AG04449 (cell line): ENCODE measurements at places on chromosomes 7 and 10.

GRCh38 chr7:134782121-134782623 is 2.7 kb downstream of the CALD1 start:
- DNase-seq: no peak

DNA sequence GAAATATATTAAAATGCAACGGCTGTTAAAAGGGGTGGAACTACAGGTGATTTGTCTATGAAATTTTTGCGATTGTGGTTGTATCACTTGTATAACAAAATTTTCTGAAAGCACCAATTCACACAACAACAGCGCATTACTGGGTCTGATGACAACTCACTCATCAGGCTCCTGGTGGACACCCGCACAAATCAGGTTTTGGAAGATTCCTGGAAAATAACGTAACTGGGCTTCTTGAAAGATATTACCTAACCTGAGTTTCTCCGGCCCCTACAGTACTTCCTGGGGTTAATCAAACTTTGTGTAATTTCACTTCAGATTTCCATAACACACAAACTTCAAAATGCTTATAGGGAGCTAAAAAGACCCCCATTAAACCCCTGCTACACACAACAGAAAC is 7.6 kb downstream of the SNX8 start:
- no peak for DNase-seq

GRCh38 chr10:7007600-7008190 is 403.1 kb downstream of the SFMBT2 start:
- DNase-seq: no peak

DNA sequence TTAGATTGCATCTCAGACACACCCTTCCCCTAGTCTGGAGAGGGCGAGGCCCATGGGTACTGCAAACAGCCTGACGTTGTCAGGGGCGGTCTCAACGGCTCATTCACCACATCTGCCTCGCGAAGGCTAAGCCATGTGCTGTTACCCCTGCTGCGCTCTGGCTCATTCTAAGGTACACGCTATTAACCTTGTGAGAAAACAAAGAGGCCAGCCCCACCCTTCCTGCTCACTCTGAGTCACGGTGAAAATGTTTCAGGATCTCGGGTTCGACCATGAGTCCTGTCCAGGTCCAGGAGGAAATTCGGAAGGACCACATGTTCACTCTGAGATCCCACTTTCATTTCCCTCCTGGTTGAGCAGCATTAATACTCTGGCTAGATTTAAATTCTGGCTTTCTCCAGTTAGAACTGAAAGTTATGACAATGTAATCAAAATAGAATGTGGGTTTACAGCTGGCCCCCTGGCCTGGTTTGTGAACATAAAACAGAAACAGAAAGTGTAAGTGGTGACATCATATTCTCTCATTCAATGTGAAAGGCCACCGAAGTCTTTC is 55.2 kb downstream of the EGFR start:
- no peak for DNase-seq

DNA sequence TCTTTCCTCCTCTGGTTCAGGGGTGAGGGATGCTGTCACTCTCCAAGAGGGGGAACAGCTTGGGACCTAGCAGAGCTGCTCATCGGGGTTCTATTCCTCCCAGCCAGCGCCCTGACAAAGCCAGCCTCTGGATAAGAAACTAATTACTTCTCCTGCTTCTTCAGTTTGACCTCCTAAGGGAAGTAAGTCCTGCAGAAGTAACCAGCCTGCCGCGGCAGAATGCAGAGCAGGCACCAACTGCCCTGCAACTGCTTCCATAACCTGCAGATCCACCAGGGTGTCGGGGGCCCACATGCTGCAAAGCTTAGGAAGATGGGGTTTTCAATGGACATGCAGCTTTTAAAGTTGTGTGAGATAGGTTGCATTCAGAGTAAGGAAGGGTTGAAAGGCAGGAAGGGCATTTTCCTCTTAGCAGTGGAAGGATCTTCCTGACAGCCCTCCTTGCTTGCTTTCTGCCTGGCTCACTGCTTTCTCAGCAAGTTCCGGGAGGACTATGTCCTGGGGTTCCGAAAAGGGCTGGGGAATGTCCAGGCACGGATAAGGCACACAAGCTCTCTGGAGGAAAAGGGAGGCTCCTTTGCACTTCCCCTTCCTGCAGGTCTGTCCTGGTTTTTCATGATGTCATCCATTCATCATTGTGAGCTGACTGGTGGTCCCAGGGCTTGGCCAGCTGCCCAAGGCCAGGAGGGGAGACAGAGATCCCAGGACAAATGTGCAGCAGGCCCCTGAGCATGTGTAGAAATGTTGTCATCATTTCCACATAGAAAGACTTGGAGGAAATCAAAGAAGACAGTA is 24.3 kb upstream of the CALU start:
- no peak for DNase-seq

DNA sequence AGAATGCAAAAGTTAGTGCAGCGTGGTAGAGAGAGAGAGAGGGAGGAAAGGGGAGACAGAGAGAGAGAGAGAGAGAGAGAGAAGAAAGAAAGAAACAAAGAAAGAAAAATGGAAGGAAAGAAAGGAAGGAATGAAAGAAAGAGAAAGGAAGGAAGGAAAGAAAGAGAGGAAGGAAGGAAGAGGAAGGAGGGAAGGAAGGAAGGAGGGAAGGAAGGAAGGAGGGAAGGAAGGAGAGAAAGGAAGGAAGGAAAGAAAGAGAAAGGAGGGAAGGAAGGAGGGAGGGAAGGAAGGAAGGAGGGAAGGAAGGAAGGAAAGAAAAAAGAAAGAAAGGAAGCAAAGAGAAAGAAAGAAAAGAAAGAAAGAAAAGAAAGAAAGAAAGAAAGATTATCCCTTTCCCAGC is 209.8 kb upstream of the MYO3A start:
- no peak for DNase-seq

GRCh38 chr7:24227603-24228359 is 56.2 kb upstream of the NPY start:
- no peak for DNase-seq

GRCh38 chr10:7544203-7544602 is 122.6 kb downstream of the ITIH5 start:
- DNase-seq: no peak

GRCh38 chr7:133365917-133366316 is 113.0 kb downstream of the EXOC4 start:
- no peak for DNase-seq

GRCh38 chr7:1236132-1236661 is 3.5 kb downstream of the UNCX start:
- no peak for DNase-seq

DNA sequence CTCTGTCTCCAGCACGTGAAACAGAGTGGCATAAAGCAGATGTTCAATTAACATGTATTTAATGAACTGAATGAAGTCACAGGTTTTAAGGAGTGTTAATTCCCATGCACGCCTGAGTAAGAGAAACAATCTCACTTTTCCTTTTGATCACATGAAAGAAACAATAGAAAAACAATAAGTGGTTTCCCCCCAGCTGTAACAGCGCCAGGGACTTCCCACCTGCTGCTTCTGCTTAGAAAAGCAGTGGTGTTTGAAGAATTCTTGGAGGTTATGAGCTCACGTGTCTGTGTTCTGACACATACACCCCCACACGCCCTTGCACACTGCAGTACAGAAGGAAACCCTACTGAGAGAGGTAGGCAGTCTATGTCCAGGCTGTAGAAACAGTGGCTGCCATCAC is 51.3 kb upstream of the FRMD4A start:
- DNase-seq: no peak
